ENCODE measurements at places on chromosomes 1 and 21.

GRCh38 chr1:18204575-18204974 lies 97.0 kb downstream of the IGSF21 start:
- no peak for DNase-seq

GRCh38 chr1:59580257-59580656 lies 234.5 kb upstream of the HOOK1 start:
- DNase-seq, result no peak

DNA sequence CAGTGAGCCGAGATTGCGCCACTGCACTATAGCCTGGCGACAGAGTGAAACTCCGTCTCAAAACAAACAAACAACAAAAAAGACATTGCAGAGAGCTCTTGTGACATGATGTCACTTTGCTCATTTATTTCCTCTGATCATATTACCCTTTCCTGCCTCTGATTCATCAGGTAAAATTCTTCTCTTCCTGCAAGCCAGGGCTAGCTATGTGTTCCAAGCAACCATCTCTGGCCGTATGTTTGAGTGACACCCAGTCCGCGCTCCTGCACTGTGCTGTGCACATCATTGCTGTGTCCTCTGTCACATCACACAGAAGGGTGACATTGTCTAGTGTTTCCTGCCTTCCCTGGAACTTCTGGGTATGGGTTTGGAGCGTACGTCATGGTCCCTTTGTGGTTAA lies 251.3 kb downstream of the PCP4 start:
- DNase-seq, result no peak

DNA sequence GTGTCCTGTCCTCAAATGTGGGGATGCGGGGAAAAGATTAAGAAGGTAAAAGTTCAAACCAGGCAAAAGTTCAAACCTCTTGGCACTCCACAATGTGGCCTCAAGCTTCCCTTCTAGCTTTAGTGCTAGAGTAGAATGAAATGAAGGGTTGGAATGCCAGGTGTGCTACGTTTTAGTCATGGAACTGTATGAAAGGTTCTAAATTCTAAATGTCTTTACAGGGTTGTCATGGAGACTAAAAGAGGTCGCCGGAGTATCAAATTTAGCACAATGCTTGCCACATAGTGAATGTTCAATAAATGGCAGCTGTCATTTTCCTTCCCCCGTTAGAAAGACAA lies 57.2 kb upstream of the LRRC8D start:
- no peak for DNase-seq

- DNase-seq, result no peak
These were observed 278.7 kb upstream of the CHRM3 start for GRCh38 chr1:239107676-239108075.

DNA sequence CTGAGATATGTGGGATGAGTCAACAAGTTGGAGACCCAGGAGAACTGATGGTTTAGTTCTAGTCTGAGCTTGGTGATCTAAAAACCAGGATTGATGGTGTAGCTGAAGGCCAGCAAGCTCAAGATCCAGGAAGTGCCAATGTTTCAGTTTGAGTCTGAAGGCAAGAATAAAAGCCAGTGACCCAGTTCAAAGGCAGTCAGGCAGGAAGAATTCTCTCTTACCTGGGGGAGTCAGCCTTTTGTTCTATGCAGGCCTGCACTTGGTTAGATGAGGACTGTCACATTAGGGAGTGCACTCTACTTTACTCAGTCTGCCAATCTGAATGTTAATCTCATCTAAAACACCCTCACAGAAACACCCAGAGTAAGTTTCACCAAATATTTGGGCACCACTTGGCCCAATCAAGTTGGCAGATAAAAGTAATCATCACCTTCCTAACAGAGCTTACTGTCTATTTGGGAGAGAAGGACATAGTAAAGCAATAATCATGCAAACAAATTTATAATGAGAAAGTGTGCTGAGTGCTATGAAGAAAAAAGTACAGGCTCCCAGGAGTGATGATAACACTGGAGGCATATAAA lies 63.4 kb downstream of the TSEN15 start:
- DNase-seq, result no peak

- DNase-seq, result no peak
These were observed 7.7 kb upstream of the CLIC4 start for GRCh38 chr1:24737368-24738117.

DNA sequence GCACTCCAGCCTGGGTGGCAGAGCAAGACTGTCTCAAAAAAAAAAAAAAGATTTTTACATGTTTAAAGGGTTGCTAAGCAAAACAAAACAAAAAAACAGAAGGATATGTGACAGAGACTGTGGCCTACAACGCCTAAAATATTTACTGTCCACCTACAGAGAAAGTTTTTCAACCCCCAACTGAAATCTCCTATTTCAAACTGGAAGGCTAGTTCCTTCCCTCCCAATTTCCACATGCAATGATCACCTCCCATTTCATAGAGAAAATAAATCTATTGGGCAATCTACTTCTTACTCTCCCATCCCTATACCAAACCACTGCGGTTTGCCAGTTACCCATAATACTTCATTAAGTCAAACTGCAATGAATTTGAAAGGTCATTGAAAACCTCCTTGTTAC lies 74.2 kb downstream of the ST3GAL3 start:
- no peak for DNase-seq

GRCh38 chr21:42059141-42059540 lies 12.0 kb upstream of the UMODL1 start:
- DNase-seq, result no peak

Data from stimulated activated CD8-positive, alpha-beta memory T cell treated with anti-CD3 and anti-CD28 coated beads, Interleukin-15, amount 100 ng/mL, for 4 hours (primary cell).